ENCODE measurements at places on chromosomes 5 and 9.

GRCh38 chr9:7011395-7012067 lies 253.8 kb downstream of the KDM4C start:
- DNase-seq: no peak

GRCh38 chr9:15553528-15553898 lies 670 bp downstream of the CCDC171 start:
- DNase-seq: no peak

DNA sequence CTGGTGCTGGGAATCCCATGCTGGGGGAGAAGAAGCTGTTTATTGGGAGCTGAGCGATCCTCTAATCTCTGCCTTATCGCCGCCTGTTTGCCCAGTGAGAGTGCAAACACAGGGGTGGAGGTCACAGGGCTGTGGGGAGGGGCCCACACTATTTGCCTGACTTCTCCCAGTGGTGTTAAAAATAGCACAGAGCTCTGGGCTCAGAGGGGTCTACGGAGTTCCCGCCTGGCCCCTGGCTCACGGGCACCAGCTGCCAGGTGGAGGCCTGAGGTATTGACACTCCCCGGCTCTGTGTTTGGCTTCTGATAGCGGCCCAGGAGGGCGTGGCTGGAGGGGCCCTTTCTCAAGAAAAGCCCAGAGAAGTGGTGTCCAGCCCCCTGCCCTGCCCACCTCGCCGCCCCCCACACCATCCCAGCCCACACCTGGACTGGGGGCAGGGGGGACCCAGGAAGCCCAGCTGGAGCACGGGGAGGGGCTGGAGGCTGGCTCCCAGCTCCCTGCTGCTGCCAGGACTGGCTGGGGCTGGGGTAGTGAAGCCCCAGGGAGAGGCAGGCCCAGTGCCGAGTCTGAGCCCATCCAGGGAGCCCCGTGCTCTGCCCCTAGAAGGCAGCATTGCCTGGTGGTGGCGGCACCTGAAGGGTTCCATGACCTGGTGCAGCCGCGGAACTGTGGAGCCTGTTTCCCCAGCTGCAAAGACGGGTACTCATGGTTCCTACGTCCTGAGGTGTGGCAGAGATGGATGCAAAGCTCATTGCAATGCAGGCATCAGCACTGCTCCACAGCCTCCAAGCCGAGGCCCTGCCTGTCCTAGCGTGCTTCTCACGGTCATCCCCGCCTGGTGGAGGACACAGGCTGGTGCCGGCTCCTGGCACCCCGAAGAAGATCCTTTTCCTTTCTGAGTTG lies 35.7 kb upstream of the EGFL7 start:
- DNase-seq: no peak

DNA sequence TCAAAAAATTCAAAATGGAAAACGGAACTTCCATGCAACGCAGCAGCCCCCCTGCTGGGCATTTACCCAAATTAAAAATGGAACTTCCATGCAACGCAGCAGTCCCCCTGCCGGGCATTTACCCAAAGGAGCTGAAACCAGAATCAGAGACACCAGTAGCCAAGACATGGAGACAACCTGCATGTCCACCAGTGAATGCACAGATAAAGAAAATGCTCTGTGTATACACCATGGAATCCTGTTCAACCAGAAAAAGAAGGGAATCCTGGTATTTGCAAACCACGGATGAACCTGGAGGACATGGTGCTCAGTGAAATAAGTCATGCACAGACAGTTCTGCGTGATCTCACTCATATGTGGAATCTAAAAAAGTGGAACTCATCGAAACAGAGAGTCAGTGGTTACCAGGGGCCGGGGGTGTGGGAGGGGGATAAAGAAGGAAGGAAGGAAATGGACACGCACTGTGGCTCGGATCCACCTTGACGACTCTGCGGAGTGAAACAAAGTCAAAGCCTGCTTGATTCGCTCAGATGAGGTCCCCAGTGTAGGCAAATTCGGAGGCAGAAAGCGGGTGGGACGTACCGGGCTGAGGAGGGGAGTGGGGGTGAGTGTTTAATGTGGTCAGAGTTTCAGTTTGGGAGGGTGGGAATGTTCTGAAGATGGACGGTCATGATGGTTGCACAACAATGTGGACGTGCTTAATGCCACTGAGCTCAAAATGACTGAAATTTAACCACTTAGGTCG lies 40.2 kb upstream of the EXOC3 start:
- DNase-seq: no peak

DNA sequence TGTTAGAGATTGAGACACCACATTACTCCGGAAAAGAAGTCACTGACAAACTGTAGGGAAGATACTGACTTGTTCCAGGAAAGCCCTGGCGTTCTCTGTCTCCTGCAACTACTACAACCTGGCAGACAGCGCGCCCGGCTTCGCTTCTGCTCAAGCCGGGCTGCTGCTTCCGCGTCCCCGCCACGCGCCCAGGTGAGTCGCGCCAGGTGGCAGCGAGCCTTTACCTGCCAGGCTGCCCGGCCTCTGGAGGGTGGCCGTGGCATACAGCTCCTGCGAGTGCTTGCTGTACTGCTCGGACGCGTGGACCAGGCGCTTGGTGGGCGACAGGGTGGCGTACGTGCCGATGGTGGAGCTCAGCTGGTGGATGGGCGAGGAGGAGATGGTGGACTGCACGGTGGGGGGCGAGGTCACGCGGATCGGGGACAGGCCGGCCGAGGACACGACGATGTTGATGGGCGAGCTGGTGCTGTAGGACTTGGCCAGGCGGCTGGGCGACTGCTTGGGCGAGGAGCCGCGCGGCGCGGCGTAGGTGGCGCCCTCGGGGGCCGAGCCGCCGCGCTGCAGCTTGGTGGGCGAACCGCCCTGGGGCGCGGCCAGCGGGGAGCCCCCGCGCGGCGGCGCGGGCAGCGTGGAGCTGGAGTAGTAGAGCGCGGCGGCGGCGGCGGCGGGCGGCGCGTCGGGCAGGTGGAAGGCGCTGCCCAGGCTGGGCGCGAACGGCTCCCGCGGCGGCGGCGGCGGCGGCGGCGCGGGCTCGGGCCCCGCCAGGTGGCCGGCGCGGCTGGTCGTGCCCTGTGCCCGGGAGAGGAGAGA lies 519.6 kb downstream of the CTNND2 start:
- DNase-seq: peak; percentile 69

DNA sequence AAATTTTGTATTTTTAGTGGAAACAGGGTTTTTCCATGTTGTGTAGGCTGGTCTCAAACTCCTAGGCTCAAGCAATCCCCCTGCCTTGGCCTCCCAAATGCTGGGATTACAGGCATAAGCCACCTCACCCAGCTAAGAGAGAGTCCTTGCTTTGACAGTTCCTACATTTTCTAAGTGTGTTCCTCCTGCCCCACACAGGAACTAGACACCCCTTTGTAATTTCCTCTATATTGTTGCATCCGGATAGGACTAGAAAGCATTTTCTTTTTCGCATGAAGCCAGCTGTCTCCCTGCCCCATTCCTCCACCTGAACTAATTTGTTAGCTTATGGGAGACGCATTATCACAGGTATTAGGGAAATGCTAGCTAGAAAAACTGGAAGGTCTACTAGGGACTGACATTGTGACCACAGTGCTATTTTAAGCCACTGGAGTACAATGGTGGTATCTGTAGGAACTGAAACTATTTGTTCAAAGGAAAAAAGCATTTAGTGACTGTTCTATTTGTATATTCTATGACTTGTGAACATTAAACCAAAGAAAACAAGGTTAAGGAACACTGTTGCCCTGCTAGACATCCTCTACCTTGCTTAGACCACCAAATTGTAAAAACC lies 214.1 kb downstream of the SMARCA2 start:
- no peak for DNase-seq

GRCh38 chr9:129757045-129757444 lies 4.2 kb upstream of the PTGES start:
- DNase-seq: no peak

DNA sequence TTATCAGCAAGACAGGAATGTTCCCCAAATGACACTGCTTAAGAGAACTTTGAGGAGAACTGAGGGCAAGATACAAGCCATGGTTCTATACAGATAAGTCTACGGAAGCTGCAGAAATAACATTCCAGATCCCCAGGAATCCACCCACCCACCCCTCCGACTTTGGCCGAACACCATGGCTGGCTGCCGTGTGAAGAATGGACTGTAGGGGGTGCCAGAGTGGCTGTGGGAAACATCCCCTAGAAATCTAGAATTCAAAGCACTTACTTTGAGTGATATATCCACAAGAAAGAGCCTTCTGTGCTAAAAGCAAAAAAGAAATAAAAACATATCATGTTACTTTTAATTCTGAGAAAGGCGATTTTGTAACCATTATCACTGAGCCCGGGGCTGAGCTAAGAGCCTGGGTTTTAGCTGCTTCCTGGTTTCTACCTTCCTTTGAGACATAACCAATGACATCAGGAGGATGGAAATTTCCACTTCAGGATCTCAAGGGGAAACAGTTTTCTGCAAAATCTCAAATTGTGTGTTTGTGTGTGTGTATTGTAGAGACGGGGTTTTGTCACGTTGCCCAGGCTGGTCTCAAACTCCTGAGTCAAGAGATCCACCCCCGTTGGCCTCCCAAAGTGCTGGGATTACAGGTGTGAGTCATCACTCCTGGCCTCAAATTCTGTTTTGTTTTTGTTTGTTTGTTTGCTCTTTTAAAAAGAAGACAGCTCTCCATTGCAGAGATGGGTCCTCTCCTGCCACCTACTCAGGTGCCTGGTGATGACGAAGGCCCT lies 36.4 kb downstream of the GGTA1 start:
- no peak for DNase-seq

GRCh38 chr5:1736065-1736464 lies 63.6 kb downstream of the MRPL36 start:
- DNase-seq: no peak

GRCh38 chr5:108661590-108662219 lies 86.0 kb upstream of the FER start:
- no peak for DNase-seq

DNA sequence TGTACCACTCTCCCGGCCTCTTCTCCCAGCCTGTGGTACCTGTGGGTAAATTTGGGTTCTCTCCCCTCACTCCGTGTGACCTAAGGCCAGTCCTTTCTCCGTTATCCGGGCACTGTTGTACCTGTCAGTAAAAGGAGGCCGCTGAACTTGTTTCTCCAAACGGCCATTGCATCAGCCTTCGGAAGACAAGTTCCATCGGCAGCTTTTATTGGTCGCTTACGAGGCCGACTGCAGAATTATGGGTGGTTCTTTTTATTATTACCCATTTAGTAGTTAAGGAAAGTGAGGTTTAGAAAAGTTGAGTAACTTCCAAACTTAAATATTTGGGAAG lies 558 bp downstream of the GRPEL2 start:
- DNase-seq: peak; percentile 36

DNA sequence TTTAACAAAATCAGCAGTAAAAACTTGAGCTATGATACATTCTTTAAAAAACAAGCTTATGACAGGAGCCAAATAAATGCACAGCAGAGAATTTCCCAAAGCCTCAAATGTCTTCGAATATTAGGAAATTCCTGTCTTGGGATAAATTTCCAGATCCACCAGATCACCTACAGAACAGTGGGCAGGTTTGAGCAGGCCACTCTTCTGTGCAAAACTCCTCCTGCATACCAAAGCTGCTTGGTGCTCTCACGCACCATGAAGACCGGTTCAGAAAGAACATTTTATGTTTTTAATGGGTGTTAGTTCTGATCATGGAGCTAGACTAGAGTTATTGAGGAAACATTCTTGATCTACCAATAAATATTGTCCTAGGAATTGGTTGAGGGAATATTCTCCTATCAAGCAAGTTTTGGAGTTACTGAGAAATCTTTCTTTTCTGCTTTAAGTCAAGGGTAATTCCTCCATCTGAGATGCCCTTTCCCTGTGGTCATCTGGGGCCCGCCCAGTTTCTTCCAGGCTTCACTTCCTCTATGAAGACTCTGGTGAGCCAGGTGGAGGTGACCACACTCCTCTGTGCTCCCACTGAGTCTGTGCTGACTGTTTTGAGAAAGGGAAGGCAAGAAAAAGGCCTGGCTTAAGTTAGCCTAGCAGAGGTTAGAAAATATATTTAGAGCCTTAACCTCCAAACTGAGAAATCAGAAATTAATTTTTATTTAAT lies 17.9 kb downstream of the TNFSF15 start:
- DNase-seq: no peak

GRCh38 chr9:117315236-117315635 lies 99.6 kb downstream of the ASTN2 start:
- DNase-seq: no peak

- no peak for DNase-seq
Measured at GRCh38 chr5:38396766-38397165, 138.4 kb downstream of the EGFLAM start.

- DNase-seq: no peak
Measured at GRCh38 chr9:93955111-93955980, at the start of gene BARX1. Gene BARX1 (minus strand): TSS chr9:93955355. CDS start chr9:93955146, 209 bp downstream.

DNA sequence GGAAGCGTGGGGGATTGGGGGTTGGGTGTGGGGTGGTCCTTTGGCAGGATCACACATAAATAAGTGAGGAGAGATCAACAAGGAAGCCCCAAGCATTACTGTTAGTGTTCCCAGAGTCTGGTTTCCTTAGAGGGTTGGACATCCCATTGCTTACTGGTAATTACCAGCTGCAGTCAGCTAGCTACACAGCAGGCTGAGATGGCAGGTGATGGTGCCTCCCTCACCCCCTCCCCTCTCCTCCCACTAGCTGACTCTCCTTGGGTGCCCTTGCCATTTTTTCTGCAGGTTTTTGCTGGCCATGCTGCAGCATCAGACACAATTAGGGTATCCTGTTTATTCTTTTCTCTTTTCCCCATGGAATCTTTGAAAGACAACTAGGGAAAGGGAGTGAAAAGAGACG lies 107.5 kb upstream of the TLR4 start:
- DNase-seq: no peak

- no peak for DNase-seq
Measured at GRCh38 chr5:88583471-88583870, 299.5 kb downstream of the MEF2C start.

DNA sequence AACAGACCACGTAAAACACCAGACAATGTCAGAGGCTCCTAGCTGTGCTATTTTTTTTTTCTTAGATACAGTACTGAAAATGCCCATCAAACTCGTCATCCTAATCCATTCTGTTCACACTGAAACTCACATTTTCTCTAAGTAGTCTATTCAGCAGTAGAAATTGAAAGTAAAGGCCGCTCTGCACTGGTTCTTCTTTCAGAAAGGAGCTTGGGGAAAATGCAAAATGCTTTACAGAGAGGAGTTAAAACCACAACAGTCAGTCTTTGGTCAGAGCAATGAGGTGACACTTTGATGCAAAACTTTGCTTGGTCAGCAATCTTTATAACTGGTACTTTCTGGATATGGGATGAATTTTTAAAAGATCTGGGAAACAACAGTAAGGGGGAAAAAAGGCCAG lies 43.8 kb upstream of the SUSD1 start:
- DNase-seq: no peak

DNA sequence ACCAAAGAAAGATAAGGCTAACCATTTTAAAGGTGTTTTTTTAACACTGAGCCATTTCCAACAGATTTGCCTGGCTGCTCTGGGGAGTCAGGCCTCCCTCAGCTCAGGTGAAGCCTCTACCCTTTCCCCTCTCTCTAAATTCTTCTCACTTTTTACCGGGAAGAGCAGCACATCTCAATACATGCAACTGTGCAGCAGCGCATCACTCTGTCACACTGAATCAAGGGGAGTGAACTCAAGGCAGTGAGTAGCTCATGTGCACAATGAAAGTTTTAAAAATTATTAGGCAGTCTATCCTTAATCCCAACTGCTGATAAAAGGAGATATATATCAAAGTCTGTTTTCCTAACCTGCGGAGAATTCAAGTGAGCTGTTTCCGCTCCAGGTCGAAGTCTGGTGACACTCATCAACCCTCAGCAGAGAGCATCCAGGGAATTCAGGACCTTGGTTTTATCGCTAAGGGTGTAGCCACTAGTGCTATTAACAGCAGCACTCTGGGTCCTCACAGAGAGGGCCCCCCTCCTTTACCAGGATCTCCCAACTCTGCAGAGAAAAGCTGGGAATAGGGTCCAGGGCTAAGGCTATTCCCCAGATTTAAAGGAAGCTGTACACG lies 1.0 kb downstream of the CEMIP2 start:
- no peak for DNase-seq

GRCh38 chr5:78591138-78591612 lies 57.4 kb downstream of the LHFPL2 start:
- DNase-seq: no peak
